ENCODE measurements at places on chromosomes 3 and 15. TPM values are rescaled to one million over a fixed set of nuclear protein-coding genes. Genes with fewer than 3 reads are reported as not detected.

DNA sequence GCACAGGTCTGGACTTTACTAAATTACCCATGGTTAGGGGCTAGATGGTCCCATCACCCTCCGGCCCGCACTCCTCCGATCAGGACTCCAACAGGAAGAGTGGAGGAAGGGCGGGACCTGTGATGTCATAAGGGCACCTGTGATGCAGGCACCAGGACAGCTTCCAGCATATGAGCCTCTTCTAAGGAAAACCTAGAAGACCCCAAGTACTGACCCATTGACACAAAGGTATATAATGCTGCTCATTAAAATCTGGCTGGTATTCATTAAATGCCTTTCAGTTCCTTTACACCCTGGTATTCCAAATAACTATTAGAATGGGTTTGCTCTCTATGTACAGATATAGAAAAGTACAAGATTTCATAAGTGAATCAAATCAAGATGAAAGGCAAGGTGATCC, at the start of gene IQCF5:
TSS of gene IQCF5 (minus strand) at position 101 of the 400 bp plus-strand sequence. CDS start at position 31, 70 bp downstream.
- DNase-seq = no peak

DNA sequence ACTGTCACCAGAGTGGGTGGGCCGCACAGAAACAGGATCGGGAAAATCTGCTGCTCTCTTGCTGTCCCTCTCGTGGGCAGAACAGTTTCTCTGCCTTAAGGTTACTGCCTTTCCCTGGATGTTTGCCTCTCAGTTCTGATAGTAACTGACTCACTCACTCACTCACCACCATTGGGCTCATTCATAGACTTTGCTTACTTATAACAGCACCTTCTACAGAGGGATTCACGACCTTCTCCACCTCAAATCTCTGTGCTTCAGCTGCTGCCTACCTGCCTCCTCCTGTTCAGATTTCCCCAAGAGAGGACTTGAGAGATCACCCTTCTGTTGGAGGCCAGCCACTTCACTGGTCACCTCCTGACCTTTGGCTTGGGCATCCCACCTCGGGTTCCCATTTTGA, 147.7 kb upstream of the ICE2 start:
- no peak for DNase-seq

- no peak for DNase-seq
Observed at GRCh38 chr15:51814606-51815005, 14.8 kb upstream of the TMOD3 start.

- peak; percentile 10 for DNase-seq
Observed at GRCh38 chr3:134937256-134938028, 142.4 kb downstream of the EPHB1 start.

GRCh38 chr3:21682206-21682605, 68.8 kb downstream of the ZNF385D start:
- no peak for DNase-seq

GRCh38 chr3:27900316-27900715, 178.2 kb upstream of the EOMES start:
- DNase-seq = no peak

- DNase-seq = no peak
Observed at GRCh38 chr3:116263842-116264545, 181.3 kb downstream of the LSAMP start.

- no peak for DNase-seq
Observed at GRCh38 chr15:89349206-89349558, 14.6 kb upstream of the POLG start.

DNA sequence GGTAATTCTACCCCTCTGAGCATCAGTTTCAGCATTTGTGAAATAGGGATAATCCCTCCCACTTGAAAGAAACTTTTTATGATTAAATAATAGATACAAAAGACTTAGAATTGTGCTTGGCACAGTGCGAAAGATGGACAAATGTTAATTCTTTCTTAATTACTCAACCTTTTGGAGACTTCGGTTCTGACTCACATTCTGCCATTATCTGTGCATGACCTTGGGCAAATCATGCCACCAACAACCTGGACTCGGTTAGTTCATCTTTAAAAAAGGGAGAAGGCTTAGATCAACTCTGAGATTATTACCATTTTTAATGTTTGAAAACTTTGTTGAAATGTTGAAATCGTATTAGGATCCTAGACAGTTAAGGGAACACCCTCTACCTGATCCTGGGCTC, 40.6 kb upstream of the POLR2M start:
- no peak for DNase-seq

- no peak for DNase-seq
Observed at GRCh38 chr3:155078711-155079467, 1.2 kb upstream of the MME start.

GMNC gene
- total RNA-seq = 0.64 TPM

TEX55 gene
- total RNA-seq = not detected

DNA sequence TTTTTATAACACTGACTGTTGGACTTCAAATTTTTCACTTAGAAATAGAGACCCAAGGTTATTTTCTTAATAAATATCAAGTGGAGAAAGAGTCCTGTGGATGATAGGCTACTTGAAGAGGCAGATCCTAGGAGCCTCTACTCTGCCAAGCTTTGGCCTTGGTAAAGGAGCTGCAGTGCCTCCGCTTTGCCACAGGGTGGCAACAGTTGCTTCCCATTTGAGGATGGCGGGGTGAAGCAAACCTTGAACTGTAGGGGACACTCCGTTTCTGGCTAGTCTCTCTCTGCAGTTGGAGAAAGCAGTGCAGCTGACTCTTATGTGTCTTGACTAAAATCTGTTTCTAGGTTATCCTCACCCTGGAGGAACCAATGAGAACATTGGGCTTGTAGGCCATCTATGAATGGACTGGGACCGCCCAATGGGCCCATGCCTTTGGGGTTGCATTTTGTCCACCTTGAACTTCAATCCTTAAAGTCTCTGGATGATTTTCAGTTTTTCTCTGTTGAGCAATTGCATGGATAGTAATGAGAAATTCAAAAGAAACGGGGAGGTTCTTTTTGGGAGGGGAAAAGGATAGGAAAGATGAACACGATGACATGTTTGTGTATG, 9.8 kb downstream of the SCG5 start:
- no peak for DNase-seq

- no peak for DNase-seq
Observed at GRCh38 chr3:56836276-56837163, 34.8 kb upstream of the ARHGEF3 start.

IQCF5 gene
- total RNA-seq = not detected

DNA sequence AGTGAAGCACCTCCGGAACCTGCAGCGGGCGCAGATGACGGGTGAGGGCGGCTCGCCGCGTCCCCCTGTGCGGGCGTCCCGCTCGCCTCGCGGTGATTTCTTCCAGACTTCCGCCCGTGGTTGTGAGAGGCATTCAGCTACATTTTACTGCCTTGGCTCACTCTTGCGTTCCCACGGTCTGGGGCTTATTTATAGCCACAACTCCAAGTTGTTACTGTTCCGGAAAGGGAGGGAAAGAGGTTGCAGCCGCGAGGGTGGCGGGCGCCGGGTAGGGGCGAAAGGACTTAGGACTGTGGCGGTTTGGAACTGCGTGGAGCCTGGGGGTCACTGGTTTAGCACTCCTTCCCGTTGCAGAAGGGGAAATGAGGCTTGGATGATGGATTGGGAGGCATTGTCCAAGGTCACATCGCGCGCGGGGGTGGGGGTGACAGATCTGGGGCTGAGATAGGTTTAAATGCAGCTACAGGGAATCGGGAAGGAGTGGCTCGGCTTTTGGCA, 1.1 kb downstream of the HES1 start:
- peak; percentile 64 for DNase-seq

IMPG2 gene
- 0.17 TPM for total RNA-seq

GRCh38 chr3:156519758-156520162, 35.2 kb downstream of the SSR3 start:
- DNase-seq = no peak

GRCh38 chr3:71816767-71817156, 31.8 kb upstream of the PROK2 start:
- DNase-seq = no peak

DNA sequence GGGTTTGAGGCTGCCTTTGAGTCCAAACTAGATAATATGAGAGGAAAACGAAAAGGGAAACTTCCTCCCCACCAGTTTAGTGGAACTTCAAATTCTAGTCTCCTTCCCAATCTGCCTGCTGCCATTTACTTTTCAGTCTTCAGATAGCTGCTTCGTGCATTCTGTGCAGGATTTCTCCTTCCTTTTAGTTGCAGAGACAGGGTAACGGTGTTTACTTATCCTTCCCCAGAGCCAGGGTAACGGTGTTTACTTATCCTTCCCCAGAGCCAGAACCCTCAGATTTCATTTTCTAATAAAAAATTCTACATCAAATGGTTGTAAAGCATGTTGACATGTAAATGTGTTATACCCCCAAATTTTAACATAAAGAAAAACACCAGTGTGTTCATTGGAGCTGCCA, 282.6 kb downstream of the VPS13C start:
- no peak for DNase-seq

LYZL4 gene
- total RNA-seq = not detected

- DNase-seq = no peak
Observed at GRCh38 chr3:63673111-63673510, 20.6 kb downstream of the SNTN start.

DNA sequence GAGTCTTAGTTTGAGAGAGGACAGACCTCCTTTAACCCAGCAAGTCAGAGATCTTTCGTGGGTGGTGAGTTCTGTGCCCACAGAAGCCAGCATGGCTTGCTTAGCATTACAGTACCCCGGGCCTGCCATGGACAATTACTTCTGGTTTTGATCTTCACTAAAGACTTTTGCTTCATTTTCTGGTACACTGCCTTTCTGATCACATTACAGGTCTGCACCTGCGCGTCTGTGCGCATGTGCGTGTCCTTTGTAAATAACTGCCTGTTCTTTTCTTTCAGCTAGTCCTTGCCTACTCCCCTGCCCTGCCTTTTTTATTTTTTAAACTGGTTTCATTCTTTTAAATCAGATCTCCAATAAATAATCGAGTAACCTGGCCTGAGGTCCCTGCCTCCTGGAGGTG, 57.1 kb upstream of the CMTM8 start:
- DNase-seq = no peak

SYNPR gene
- total RNA-seq = not detected

DNA sequence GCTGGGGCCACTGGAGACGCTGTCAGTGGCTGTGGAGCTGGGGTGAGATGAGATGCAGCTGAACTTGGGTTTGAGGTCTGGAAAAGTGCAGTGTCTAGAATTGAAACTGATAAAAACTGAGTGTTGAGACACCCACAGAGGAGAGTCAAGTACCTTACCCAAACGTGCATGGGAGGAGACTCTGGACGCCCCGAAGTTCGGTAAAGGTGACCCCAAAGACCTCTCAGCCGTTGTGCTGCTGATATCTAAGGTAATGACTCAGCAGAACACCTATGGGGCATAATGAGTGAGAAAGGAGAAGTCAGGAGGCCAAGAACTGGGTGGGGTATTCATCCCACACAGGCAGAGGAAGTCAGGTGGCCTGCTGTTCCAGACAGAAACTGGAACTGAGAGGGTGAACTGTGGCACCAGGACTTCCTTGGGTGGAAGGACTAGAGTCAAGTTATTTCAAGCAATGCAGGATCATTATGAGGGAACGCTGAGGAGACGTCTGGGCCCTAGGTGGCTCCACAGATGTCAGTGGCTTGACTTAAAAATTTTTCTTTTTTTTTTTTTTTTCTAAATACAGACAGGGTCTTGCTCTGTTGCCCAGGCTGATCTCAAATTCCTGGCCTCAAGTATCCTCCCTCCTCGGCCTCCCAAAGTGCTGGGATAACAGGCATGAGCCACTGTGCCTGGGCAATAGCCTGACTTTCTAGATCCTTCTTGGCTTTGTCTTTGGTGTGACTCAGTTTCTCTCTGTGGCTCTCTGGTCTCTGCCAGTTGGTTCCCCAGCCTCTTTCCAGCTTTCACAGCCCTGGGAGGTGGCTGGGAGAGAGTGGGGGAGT, 67.6 kb upstream of the GCNT3 start:
- DNase-seq = no peak
